ENCODE measurements at places on chromosomes 7 and 10. TPM values are rescaled to one million over a fixed set of nuclear protein-coding genes. Genes with fewer than 3 reads are reported as not detected.

ARHGEF35 gene
- 0.97 TPM for total RNA-seq

ADARB2 gene
- 0.99 TPM for total RNA-seq

TBX20 gene
- not detected for total RNA-seq

GPR85 gene
- 1.2 TPM for total RNA-seq

FAM237B gene
- total RNA-seq, result not detected

TWIST1 gene
- not detected for total RNA-seq

ANKRD2 gene
- not detected for total RNA-seq

TMEM273 gene
- not detected for total RNA-seq

DLX5 gene
- not detected for total RNA-seq

SIRT1 gene
- total RNA-seq, result 26.2 TPM

NKX1-2 gene
- total RNA-seq, result not detected

TAS2R4 gene
- total RNA-seq, result 2.2 TPM

CRPPA gene
- 1.4 TPM for total RNA-seq

CLDN3 gene
- total RNA-seq, result 14.2 TPM

HYAL4 gene
- total RNA-seq, result not detected

GDF2 gene
- total RNA-seq, result 0.19 TPM

ATP6V0A4 gene
- total RNA-seq, result not detected

CPXM2 gene
- not detected for total RNA-seq

FGL2 gene
- not detected for total RNA-seq

OR9A2 gene
- total RNA-seq, result not detected

TLX1 gene
- total RNA-seq, result not detected

KLLN gene
- 0.96 TPM for total RNA-seq

CALHM1 gene
- 0.06 TPM for total RNA-seq

TIMM23 gene
- 74.1 TPM for total RNA-seq

TYW1B gene
- 4.4 TPM for total RNA-seq

C10orf143 gene
- total RNA-seq, result 1.6 TPM

ZNF365 gene
- 0.26 TPM for total RNA-seq

PNLIPRP1 gene
- total RNA-seq, result not detected

WNT16 gene
- total RNA-seq, result not detected

ZNF438 gene
- total RNA-seq, result 4.5 TPM

ARHGAP22 gene
- 5.1 TPM for total RNA-seq

SKIDA1 gene
- total RNA-seq, result 127 TPM

HABP2 gene
- total RNA-seq, result not detected
